ENCODE measurements at places on chromosomes 3 and 15.

- no peak for DNase-seq
Observed at GRCh38 chr3:25520926-25521559, 93.0 kb downstream of the RARB start.

- DNase-seq = no peak
Observed at GRCh38 chr3:174810254-174810653, 48.9 kb upstream of the NAALADL2 start.

- peak; percentile 83 for DNase-seq
Observed at GRCh38 chr3:11434017-11434526, 161.9 kb downstream of the ATG7 start.

GRCh38 chr3:65851827-65852226 is 186.9 kb downstream of the MAGI1 start:
- DNase-seq = peak; percentile 88

- no peak for DNase-seq
Observed at GRCh38 chr3:124972457-124972856, 37.9 kb upstream of the MUC13 start.

DNA sequence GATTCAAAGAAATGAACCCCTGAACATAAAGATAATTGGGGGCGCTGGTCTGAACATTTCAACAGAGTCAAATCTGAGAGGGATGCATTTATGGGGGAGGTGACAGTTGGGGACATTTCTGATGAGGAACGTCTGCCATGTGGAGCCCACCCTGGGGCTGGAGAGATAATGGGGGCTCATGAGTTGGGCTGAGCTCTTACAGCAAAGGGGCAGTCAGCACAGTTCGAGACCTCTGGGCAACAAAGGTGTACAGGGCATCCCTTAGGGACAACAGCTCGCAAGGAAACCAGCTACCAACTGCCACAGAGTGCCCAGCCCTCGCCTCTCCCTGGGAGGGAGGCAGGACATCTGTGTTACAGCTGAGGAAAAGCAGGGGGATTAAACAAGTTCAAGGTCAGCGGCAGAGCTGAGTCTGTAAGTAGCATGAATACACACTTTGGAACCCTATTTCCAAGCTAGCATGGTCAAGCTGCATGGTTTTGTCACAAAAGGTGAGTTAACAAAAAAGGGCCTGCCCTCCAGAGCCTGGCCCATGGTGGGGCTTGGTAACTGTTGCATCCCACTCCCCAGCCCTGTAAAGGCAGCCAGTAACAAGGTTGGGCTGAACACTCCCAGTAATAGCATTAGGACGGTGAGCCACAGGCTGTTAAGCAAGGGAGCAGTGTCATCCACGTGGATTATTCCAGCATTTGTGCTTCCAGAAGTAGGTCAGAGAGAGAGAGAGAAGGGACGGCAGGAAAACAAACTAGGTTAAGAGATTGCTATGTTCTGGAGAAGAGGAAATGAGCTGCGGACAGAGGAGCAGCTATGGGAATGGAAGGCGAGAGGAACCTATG is 4.3 kb downstream of the GNB5 start:
- DNase-seq = peak; percentile 50

Measured in iris pigment epithelial cell (primary cell).